Kidney glomerular epithelial cell (primary cell): ENCODE measurements at places on chromosomes 12 and 14.
A peak's percentile ranks its signal among the peaks of the same experiment; 100 is the strongest.

- peak; percentile 44 for DNase-seq
These were observed 618 bp downstream of the RNF34 start for GRCh38 chr12:121400332-121401139.

GRCh38 chr12:100566887-100567637 lies 6.4 kb upstream of the GAS2L3 start:
- no peak for DNase-seq

DNA sequence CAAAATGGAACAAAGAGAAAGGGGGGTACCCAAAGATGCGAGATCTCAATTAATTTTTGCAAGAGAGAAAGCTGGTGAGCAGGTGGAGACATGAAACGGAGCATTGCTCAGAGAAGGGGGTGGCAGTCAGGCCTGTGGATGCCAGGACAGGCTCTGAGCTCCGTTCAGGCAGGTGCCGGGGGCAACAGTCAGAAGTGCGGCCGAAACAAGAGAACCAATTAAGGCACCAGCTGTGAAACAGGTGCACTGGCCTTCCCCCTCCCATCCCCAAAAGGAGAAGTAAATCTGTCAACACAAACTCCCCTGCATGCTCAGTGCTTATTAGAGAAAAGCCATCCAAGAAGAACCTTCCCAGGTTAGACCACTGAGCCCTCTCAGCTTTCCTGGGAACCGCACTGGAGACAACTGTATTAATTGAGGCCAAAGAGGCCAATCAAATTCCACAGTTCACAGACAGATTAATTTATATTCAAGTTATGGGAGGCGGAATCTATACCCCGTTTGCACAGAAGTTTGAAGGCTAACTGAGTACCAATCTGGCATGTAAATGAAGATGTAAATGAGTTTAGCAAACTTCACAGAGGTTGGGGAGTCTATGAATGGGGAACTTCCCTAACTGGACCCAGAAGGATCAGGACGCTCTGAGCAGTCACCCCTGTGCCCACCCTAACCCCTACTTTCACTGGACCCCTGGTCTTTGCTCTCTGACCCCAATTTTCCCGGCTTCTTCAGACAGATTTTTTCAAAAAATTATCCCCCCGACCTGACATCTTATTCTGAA lies 20.9 kb downstream of the OAS2 start:
- no peak for DNase-seq

DNA sequence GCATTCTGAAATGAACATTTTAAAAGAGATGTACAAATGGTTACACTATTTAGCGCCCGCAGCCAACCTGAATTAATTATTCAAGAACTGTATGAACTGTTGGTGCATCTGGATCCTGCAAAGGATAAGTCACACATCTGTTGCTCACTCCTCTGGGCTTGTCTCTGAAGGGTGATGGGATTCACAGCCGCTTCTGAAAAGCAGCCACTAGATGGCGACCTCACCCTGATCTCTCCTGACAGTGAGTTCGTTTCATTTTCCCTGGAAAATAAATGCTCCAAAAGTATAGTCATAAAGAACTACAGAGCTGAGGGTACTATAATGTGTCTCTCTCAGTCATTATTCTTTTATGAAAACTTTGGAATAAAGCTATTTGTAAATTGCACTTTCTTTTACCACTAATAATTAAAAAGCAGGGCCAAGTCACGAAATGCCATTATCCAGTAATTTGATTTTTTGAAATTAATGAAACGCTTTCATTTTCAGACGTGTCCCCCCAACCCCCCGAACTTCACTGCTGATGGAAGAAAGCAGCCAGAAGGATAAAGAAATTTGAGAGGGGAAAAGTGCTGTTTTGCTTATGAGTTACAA lies 789.6 kb downstream of the NRXN3 start:
- DNase-seq = peak; percentile 63

DNA sequence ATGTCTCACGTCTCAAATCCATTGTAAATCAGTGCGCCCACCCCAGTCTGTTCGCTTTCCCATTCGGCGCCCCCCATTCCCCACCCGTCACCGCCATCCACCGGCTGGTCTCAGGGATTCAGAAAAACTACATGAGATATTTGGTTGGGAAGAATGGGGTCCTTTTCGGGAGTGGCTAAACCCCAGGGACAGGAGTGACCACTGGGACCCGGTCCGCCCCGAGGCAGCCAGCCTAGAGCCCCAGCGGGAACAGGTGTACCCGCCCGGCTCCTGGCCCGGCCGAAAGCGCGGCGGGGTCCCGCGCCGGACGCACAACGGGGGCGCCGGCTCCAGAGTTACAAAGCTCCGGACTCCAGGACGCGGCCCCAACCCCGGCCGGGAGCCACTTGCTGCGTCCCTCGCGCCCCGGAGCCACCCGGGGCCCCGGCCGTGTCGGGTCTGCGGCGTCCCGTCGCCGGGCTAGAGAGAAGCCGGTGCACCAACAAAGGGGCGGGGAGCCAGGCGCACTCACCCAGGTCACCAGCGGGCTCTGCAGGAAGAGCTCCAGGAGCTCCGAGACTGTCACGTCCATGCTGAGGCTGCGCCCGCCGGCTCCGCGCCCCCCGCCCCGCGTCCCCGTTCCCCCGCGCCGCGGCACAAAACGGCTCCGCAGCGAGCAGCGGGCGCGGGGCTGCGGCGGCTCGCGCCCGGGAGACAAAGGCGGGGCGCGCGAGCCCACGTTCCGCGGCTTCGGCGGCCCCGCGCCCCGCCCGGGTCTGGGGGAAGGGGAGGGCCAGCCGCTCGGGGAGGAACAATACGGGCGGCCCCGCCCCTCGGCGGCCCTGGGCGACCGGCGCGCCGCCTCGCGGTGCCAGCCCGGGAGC lies at the start of gene CCDC88C:
Gene CCDC88C (minus strand): TSS at position 701 of the 863 bp plus-strand sequence. CDS start 130 bp downstream, at position 571.
- peak; percentile 4 for DNase-seq

- DNase-seq = no peak
These were observed 83.5 kb downstream of the TTC7B start for GRCh38 chr14:90732718-90733117.

DNA sequence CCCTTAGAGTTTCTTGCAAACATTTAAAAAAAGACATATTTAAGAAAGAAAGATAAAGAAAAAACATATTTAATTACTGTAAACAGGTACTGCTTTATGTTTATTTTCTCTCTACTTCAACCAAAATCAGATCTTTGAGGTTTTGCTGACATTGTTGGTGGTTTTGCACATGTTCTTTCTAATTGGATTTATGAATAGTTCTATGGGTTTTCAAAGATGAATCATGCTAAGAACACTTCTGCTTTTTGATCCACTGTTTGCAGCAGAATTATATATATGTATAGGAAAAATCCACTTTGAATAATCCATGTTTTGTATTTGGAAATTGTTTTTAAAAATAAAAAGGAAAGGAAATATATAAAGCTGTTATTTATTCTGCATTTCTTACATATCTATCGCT lies 78.4 kb downstream of the FRMD6 start:
- DNase-seq = no peak

DNA sequence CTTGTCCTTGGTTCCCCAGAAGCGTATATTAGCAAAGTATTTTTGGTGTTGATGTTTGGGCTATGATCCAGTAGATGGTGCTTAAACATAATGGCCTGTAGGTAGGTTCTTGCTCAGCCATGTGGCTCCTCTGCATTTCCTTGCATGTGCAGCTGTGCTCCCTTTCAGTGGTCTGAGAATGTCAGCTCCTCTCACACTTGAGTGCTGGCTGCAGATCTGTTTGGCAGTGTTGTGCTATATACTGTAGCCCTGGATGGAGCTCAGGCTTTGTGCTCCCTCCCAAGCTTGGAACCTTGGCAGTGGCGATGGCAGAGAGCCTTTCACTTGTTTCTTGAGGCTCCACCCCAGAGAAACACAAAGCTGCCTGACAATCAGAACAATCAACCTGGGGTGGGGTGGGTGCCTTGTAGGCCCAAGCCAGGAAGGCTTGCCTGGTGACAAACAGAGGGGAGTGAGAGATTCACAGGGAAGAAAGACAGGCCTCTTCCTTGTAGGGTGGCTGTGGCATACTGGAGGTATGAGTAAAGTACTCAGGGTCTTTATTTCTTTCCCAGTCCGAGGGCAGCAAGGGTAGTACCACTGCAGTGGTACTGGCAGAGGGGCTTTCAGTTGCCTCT lies 255.3 kb downstream of the RAD51B start:
- no peak for DNase-seq

DNA sequence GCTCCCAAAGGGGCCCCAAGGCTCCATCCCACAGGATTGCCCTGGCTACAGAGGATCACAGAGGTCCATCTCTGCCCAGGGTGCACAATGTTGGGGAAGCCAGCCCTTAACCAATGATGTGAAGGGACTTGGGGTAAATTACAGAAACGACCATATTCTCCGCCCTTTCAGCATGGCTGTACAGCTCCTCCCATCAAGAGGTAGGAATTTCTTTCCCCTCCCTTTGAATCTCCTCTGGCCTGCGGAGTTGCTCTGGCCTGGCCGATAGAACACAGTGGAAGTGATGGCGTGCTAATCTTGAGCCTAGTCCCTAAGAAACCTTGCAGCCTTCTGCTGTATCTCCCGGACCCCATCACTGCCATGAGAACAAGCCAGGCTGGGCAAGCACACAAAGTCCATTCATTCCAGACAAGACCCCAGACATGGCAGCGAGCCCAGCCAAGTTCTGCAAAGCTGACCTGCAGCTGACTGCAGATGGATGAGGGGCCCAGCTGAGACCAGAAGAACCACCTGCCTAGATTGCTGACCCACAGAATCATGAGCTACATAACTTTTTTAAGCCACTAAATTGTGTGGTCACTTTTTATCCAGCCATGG lies 6.9 kb upstream of the IFI27 start:
- DNase-seq = no peak
